ENCODE measurements at places on chromosomes 3 and 15.

- peak; percentile 63 for DNase-seq
These were observed 293.8 kb downstream of the PTPRG start for GRCh38 chr3:61855211-61855610.

- DNase-seq, result no peak
These were observed 279.2 kb downstream of the PDCD6IP start for GRCh38 chr3:34077417-34078195.

GRCh38 chr3:115321400-115321805 lies 174.3 kb upstream of the ZBTB20 start:
- peak; percentile 76 for DNase-seq

GRCh38 chr3:128497305-128498126 lies 4.5 kb upstream of the GATA2 start:
- no peak for DNase-seq

DNA sequence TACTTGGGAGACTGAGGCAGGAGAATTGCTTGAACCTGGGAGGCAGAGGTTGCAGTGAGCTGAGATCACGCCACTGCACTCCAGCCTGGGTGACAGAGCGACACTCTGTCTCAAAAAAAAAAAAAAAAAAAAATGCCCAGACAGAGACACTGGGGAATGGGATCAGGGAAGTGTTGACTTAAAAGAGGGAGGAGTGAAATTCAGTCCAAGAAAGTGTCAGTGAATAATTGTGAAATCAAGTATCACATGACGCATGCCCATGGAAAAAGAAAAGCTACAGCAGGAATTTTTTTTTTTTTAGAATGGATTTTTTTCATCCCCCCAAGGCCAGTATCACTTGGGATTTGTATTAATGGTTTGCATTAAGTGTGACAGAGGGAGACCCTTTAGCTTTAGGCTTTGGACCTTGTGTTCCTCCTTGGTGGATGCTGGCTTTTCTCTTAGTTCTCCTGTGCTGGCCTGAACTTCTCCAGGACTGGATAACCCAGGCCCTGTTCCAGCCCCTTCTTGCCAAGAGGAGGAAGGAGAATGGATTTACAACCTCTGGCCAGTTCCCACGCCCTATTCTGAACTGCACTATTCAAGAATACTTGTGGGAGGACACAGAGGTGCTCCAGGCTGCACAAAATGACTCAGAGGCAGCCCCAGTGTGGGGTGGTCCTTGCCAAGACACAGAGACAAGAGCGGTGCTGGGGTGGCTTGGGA lies 36.7 kb upstream of the ZNF774 start:
- peak; percentile 91 for DNase-seq
